ENCODE measurements at places on chromosomes 12 and 14.

DNA sequence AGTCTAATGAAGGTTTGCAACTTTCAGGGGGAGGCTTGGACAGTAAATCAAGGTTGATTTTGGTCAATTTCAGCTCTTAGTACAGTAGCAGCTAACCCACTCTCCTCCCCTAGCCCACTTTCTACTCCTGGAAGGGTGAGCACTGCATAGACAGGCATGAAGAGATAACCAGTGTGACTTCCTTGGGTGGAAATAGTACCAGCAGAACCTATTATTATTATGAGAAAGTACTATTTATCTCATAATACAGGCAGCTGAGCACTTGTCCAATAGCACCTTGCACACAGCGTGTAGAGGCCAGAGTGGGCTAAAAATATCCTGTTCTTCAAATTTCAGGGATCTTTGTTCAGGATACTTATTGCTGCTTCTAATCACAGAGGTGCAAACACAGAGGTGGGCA is 96.2 kb upstream of the FKBP4 start:
- DNase-seq, result no peak

- peak; percentile 85 for DNase-seq
Observed at GRCh38 chr12:55940065-55940732, 9.2 kb downstream of the DGKA start.

- peak; percentile 74 for DNase-seq
Observed at GRCh38 chr14:93977790-93978581, 1.6 kb upstream of the ASB2 start.

- DNase-seq, result no peak
Observed at GRCh38 chr14:71206766-71207371, 299.6 kb downstream of the PCNX1 start.

- DNase-seq, result no peak
Observed at GRCh38 chr12:80861641-80862378, 75.9 kb downstream of the LIN7A start.

GRCh38 chr14:68934066-68934465 is 45.0 kb downstream of the ACTN1 start:
- no peak for DNase-seq

DNA sequence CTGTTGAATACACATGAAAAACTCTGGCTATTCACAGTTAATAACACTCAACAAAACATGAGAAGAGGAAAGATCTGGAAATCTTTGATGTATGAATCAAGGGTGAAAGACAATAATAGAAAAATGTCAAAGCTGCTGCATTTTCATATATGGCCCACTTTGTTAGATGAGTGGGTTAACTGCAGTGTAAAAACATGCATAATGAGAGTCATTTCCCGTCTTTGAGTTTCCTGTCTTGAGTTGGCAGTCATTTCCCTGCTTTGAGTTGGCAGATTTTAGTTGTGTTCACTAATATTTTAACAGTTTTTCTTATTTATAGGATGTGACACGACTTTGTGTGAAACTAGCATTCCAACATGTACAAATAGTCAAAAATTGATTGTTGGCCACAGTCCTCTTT is 87.9 kb upstream of the PTPRQ start:
- no peak for DNase-seq

- DNase-seq, result peak; percentile 94
Observed at GRCh38 chr14:94026173-94026888, at the start of gene OTUB2. Gene OTUB2 (plus strand): TSS chr14:94026340. CDS start chr14:94026538, 198 bp downstream.

DNA sequence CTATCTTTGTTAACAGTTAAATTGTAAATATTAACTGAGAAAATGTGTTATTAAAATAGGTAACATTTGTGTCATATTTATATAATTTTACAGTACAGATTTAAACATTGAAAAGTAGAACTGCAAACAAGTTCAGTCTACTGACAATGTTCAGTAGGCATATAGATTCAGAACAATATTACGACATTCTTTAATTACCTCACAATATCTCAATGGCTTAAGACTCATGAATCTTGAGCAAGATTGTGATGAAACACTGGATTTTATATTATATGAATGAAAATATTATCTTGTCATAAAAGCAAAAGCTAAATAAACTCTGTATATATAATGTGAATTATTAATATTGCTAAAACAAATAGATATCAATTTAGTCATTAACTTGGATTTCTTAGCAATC is 194.9 kb downstream of the ADAMTS20 start:
- no peak for DNase-seq

DNA sequence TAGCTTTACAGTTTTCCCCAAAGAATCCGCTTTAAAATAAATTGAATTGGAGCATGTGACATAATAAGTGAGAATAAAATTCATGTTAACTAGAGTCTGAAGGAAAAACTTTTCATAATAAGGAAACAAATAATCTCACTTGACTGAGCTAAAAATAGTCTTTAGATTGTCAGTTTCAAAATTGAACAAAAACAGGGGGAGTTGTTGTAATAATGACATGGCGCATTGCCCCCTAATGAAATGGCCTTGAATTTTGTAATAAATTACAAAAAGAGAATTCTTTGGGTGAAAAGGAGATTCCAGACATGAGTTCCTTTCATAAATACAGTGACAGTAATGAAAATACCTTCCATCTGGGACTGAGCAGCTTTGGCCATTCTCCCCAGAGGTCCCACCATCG is 178.6 kb downstream of the EFCAB11 start:
- no peak for DNase-seq

DNA sequence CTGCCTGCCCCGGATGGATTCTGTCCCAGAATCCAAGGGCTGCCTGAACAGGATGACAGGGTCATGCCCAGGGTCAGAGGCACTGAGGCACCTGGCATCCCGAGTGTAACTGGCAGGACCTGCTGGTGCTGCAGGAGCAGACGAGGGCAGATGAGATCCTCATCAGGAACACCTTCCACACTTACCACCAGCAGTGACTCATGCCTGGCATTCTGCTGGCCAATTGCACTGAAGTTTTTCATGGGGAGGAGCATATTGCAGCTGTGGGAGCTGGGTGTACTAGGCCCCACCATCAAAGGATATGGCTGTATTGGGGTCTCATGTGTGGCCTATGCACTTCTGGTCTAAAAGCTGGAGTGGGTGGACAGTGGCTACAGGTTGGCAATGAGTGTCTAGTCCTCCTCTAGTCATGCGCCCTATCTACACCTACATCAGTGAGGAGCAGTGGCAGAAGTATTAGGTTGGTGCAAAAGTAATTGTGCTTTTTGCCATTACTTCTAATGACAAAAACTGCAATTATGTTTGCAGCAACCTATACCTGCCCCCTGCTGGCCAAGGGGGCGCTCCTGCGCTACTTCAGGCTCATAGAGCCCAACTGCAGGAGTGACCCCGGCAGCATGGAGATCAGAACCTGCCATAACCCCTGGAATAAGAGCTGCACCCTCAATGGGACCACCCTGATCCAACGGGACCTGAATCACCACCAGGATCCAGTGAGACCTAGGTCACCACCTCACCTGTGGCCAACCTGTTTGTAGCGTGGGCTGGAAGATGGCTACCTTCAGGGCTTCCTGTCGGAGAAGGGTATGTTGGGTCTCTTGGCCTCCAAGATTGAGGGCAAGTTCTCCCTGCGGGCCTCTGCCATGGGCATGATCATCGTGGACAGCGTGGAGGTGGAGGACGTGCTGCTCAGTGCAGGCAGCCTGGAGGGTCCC is 8.0 kb upstream of the C12orf42 start:
- DNase-seq, result peak; percentile 63

GRCh38 chr12:122124370-122124769 is 45.8 kb downstream of the MLXIP start:
- no peak for DNase-seq

DNA sequence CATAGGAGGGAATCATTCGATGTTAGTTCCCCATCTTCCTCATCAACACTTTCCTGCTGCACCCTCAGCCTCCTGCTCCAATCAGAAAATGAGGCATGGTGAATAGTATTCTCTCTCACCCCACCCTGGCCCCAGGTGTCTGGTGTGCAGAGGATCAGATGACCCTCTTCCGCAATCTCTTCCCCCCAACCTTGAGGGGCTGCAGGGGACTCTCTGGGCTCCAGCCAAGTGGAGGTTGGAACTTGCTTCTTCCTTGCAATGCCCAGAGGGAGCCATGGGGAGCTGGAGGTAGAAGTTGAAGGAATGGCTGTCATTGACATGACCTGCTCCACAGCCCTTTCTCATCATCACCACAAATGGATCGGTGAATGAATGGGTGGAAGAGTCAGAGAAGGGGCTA is 20.2 kb upstream of the ESRRB start:
- DNase-seq, result no peak

DNA sequence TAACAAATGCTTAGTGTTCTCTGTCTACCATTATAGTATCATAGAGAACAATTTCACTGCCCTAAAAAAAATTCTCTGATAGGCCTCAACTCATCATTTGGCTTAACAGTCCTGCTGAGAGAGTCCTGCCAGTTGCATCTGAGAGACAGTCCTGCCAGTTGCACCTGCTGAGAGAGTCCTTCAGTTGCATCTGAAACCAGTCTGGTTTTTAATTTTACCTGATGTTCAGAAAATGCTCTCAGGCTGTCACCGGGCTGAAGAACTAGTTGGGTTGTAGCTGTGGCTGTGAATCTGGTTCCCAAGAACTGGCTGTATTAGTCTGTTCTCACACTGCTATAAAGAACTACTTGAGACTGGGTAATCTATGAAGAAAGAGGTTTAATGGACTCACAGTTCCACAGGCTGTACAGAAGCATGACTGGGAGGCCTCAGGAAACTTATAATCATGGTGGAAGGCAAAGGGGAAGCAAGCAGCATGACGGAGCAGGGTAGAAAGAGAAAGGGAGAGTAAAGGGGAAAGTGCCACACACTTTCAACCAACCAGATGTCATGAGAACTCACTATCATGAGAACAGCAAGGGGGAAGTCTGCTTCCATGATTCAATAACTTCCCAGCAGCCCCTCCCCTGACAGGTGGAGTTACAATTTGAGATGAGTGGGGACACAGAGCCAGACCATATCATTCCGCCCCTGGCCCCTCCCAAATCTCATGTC is 51.6 kb downstream of the PRKCH start:
- no peak for DNase-seq

DNA sequence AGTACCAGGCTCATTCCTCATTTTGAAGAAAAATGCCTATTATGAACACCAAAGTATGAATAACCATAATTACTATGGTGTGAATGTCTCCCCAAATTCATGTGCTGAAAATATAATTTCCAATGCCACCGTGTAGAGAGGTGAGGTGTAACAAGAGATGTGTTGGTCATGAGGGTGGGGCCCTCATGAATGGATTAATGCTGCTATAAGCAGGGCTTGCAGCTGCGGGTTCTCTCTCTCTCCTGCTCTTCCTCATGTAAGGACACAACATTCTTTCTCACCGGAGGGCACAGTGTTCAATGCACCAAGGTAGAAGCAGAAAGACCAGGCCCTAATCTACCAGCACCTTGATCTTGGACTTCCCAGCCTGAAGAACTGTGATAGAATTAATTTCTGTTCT is 70.0 kb downstream of the TMTC1 start:
- DNase-seq, result no peak

- no peak for DNase-seq
Observed at GRCh38 chr14:88933191-88933590, 108.7 kb downstream of the TTC8 start.

GRCh38 chr12:15536446-15536845 is 214.1 kb downstream of the PTPRO start:
- no peak for DNase-seq

DNA sequence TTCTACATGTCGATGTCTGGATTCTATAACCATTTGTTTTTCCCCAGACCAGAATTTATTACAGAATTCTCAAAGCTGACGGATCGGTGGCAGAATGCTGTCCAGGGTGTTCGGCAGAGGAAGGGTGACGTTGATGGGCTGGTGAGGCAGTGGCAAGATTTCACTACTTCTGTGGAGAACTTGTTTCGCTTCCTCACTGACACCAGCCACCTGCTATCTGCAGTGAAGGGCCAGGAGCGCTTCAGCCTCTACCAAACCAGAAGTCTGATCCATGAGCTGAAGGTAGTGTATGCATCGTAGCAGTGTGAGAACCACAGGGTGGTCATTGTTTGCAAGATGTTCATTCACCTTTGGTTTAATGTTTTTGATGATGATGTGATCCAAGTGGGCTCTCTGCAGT is 124.0 kb downstream of the ESR2 start:
- DNase-seq, result no peak

DNA sequence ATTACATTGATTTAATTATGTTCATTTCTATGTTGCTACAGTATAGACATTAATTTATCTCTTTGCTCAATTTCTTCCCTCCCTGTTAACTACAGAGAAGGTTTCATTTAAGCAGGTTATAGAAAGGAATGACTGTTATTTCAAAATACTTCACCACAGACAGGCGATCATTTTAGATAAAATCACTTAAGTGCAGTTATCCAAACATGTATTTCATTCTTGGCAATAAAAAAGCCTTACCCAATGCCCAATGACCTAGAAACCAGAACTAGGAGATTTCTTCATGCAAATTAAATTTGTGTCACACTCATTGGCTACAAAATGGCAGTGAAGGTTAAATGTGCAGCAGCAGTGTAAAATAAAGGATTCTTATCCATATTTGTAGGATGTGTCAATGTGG is 266.4 kb downstream of the KCNH5 start:
- no peak for DNase-seq

DNA sequence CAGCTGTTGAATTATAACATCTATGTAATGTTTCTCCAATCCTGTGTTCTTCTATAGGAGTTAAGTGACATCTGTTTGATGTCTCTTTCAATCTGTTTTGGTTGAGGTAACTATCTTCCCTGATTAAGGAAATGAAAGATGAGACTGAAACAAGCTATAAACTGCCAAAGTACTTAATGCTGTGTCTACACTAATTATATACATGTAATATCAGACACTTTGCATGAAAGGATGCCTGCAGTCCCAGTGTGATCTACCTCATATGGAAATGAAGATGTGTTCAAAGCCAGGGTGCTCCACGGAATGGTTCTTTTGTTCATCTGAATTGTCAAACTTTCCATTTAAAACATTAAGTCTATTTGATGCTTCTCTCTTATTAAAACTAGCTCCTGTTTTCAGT is 958.3 kb downstream of the GALC start:
- DNase-seq, result no peak

DNA sequence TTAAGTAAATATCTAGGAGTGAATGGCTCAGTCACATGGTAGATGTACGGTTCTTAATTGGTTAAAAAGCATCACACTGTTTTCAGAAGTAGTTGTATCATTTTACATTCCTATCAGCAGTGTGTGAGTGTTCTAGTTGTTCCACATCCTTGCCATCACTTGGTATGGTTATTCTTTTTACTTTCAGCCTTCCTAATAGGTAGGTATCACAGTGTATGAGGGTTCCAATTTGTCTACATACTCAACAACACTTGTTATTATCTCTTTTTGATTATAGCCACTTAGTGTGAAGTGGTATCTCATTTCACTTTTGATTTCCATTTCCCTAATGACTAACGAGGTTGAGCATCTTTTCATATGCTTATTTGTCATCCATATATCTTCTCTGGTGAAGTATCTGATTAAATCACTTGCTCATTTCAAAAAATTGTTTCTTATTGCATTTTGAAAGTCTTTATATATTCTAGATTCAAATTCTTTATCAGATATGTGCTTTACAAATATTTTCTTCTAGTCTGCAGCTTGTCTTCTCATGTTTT is 3.5 kb upstream of the SPRYD3 start:
- no peak for DNase-seq

DNA sequence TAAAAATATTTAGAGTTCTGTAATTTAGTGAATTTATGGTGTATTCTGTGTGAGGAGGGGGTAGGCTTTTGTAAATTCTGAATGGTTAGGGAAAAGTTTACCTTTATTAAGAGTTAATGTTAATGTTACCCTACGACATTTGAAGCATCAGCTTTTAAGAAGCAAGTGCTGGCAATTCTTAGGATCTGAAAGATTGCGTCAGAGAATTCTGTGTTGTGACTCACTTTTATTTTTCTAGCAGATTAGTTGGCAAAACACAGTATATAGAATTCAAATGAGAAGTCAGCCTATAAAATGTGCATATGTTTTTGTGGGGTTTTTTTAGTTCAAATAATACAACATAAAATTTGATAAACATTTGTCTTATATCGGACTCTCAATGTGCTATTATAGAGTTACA is 97.6 kb downstream of the RAD52 start:
- no peak for DNase-seq

Measured in stimulated activated naive CD8-positive, alpha-beta T cell treated with anti-CD3 and anti-CD28 coated beads, Interleukin-15, Interleukin-2, amounts not matched to agents 100 U/mL and 50 U/mL, for 24 hours (primary cell).